ENCODE measurements at places on chromosomes 6 and 20.

DNA sequence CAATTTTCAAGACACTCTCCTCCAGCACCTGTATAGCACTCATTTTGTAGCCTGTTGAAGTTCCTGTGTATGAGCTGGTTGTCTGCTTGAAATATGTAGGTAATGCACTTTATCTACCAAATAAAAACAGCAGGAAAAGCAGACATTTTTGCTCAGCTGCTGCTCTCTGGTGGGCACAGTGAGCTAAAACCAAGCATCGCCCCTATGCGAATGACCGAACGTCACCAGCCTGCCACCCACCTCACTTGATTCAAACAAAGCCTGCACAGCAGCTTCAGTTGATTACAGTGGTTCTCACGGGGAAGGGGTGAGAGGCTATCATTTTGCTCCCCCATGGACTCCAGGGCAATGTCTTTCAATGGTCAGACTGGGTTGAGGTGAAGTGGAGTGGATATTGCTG is 185.7 kb downstream of the SASH1 start:
- peaks cover 10% of the 10 kb centered on the region for H3K4me1 ChIP-seq
- no peak overlapping the region for H3K27ac ChIP-seq
- no peaks in the 10 kb centered on the region for H3K27me3 ChIP-seq
- DNase-seq: peak; percentile 42
- no peaks in the 10 kb centered on the region for H3K36me3 ChIP-seq

DNA sequence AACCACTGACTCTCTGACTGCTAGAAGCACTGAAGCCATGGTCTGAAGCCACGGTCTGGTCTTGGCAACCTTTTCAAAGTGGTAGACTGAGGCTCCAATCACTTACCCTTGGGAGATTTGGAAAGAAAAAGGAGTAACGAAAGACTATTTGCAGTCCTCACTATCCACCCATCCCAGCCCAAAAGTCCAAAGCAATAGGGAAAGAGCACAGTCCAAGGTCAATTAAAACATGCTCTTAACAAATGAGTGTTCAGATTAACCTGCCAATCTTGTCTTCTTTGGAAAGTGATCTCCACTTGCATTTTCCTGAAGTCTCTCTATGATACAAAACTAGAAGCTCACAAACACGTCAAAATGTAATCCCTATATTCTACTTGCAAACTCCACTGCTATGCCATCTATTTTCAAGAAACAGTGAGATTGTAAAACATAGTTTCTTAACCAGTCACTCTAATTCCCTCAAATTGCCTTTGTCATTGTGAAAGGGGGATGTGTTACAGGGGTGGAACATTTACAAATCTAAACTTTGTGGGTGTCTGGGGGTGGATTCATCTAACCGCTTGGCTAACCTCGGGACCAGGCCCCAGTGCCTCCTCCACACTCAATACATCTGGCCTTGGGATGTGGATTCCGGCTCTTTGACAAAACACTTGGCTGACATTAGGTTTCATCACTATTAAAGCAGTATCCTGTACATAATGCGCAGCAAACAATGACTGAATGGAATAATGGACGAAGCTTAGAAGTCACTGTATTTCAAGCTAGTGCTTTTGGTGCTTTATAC is 56.4 kb downstream of the B4GALT5 start:
- H3K27me3 ChIP-seq: no peaks in the 10 kb centered on the region
- peaks cover 53% of the 10 kb centered on the region for H3K4me1 ChIP-seq
- DNase-seq: no peak
- no peak overlapping the region for H3K4me3 ChIP-seq
- no peak overlapping the region for H3K27ac ChIP-seq
- no peaks in the 10 kb centered on the region for H3K36me3 ChIP-seq

DNA sequence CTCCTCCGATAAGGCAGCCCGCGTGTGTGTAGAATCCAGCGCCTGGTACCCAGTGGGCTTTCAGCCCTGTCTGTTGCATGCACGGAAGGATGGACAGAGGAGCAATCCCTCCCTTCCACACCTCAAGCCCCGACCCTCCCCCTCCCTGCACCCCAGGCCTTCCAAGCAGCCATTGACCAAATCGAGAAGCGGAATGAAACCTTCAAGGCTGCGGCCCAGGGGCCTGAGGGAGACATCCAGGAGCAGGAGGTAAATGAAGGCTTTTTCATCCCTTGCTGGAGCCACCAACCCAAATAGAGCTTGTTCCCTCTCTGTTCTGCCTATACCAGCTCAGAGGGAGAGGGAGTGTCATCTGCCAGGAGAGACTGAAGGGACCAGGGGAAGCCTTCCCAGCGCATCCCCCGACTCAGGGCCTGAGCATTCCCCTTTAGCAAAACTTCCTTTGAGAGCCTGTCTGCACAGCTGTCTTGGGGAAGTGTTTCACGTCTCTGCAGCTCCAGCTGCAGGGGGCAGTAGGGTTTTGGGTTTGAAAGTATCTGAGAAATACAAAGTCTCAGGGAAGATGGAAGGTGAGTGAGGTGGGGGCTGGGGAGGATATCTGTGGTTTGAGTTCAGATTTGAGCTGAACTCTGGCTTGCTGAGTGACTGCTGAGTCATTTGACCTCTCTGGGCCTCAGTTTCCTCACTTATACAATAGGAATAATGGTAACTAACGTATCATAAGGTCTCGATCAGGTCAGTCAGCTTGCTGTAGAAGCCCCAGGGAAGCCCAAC is 16.1 kb downstream of the FGD2 start:
- H3K27me3 ChIP-seq: no peaks in the 10 kb centered on the region
- H3K4me1 ChIP-seq: peaks cover 7% of the 10 kb centered on the region
- no peak overlapping the region for H3K27ac ChIP-seq
- peak; percentile 73 for DNase-seq
- H3K36me3 ChIP-seq: no peaks in the 10 kb centered on the region

DNA sequence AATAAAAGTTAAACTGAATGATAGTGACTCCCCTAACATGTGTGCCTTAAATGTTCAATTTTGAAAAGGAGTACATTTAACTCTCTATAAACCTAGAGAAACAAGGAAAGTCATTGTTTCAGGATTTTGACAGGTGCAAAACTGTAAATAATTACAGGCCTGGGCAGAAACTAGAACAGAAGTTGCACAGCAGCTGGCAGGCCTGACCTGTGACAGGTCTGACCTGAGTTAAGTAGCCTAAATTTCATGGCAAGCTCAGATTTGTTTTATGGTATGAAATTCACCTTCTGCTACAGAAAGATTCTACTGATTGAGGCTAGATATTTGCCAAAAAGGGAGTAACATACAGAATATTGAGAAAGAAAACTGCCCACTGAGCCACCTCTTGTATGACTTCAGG is 166.1 kb downstream of the CDKAL1 start:
- no peaks in the 10 kb centered on the region for H3K36me3 ChIP-seq
- no peaks in the 10 kb centered on the region for H3K27me3 ChIP-seq
- DNase-seq: no peak
- no peak overlapping the region for H3K4me3 ChIP-seq
- H3K27ac ChIP-seq: no peak overlapping the region

DNA sequence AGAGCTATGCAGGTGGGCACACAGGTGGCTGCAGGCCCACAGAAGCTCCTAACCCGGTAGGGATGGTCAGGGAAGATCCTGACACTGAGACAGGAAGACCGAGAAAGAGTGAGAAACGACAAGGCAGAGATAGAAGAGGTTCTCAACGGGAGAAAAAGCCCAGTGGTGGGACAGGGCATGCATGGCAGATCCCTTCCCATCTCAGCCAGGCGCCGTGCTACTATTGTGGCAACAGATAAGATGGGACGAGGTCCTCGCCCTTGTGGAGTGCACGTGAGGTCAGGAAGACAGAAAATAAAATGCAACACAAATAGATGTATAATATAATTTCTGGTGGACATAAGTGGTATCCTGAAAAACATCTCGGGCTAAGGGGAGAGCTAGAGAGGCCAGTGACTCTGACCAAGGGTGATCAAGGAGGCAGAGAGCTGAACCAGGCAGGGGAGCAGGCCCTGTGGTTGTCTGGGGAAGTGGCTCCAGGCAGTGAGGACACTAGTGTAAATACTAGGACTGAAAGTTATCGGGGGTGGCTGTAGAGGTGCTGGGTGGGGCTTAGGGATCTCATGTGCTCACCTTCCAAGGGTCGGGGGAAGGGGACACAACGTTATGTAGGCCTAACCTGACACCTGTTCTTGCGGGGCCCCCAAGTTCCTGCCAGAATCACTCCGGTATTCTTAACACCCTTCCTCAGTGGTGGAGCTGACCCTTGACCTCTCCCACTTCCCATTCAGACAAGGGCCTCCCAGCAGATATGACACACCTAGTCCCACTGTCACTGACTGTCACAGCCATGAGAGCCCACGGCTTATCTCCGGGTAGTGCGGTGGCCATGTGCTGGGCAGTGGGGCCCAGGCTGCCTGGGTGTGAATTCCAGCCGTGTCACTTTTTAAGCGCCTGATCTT is 1.0 kb downstream of the SRXN1 start:
- H3K4me1 ChIP-seq: peaks cover 3% of the 10 kb centered on the region
- H3K36me3 ChIP-seq: no peaks in the 10 kb centered on the region
- H3K27me3 ChIP-seq: peaks cover 28% of the 10 kb centered on the region
- peak overlapping the region; percentile 55 for H3K4me3 ChIP-seq
- no peak for DNase-seq
- no peak overlapping the region for H3K27ac ChIP-seq

GRCh38 chr6:108484016-108484415 is 76.7 kb upstream of the FOXO3 start:
- H3K27ac ChIP-seq: no peak overlapping the region
- no peak overlapping the region for H3K4me3 ChIP-seq
- no peaks in the 10 kb centered on the region for H3K36me3 ChIP-seq

DNA sequence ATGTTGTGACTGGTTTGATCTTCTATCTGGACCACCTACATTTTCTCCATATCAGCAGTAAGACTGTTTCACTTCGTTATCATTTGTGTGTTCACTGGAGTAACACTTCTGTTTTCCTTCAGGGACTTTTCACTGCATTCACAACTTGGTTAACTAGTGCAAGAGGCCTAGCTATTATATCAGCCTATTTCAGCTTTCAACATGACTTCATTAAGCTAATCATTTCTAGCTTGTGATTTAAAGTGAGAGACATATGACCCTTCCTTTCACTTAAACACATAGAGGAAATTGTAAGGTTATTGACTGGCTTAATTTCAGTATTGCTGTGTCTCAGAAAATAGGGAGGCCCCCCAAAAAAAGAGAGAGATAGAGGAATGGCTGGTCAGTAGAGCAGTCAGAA is 622.8 kb upstream of the NRSN1 start:
- H3K27ac ChIP-seq: no peak overlapping the region
- DNase-seq: no peak
- H3K36me3 ChIP-seq: no peaks in the 10 kb centered on the region
- H3K4me1 ChIP-seq: no peaks in the 10 kb centered on the region

GRCh38 chr6:138514860-138515540 is 15.7 kb upstream of the NHSL1 start:
- peak; percentile 11 for DNase-seq
- no peak overlapping the region for H3K4me3 ChIP-seq

DNA sequence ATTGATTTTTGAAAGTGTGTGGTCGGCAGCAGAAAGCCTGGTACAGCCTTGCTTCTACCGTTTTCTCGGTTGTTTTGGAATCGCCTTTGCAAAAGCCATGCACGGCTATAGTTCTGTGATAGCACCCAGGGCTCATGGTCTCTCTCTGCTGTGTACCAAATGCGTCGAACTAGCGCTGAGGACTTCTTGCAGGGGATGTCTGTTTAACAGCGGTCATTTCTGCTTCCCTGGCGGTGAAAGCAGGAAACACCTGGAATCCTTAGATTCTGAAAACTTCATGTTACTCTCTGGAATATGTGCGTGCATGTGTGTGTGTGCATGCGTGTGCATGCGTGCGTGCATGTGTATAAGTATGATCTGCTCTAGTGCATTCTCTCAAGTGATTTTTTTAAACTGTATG is 26.1 kb upstream of the GCNT2 start:
- H3K36me3 ChIP-seq: no peaks in the 10 kb centered on the region
- DNase-seq: no peak
- no peak overlapping the region for H3K4me3 ChIP-seq

- H3K36me3 ChIP-seq: no peaks in the 10 kb centered on the region
- no peaks in the 10 kb centered on the region for H3K27me3 ChIP-seq
- no peak for DNase-seq
- H3K4me1 ChIP-seq: peaks cover 13% of the 10 kb centered on the region
- peak overlapping the region; percentile 70 for H3K27ac ChIP-seq
Observed at GRCh38 chr20:3925899-3926638, 36.9 kb downstream of the PANK2 start.

- H3K4me3 ChIP-seq: no peak overlapping the region
- H3K4me1 ChIP-seq: peaks cover 33% of the 10 kb centered on the region
- peaks cover 11% of the 10 kb centered on the region for H3K36me3 ChIP-seq
- peak overlapping the region; percentile 71 for H3K27ac ChIP-seq
- H3K27me3 ChIP-seq: no peaks in the 10 kb centered on the region
Observed at GRCh38 chr6:105024803-105025202, 67.9 kb downstream of the LIN28B start.

GRCh38 chr6:20159781-20160540 is 52.3 kb downstream of the MBOAT1 start:
- H3K36me3 ChIP-seq: no peaks in the 10 kb centered on the region
- DNase-seq: no peak
- no peak overlapping the region for H3K4me3 ChIP-seq

- no peak overlapping the region for H3K27ac ChIP-seq
- no peaks in the 10 kb centered on the region for H3K27me3 ChIP-seq
- peak; percentile 24 for DNase-seq
- H3K4me3 ChIP-seq: no peak overlapping the region
Observed at GRCh38 chr6:104325341-104326172, 534.2 kb downstream of the HACE1 start.

GRCh38 chr20:57570920-57571319 is 10.0 kb downstream of the PCK1 start:
- no peak overlapping the region for H3K4me3 ChIP-seq
- no peaks in the 10 kb centered on the region for H3K36me3 ChIP-seq
- H3K27ac ChIP-seq: no peak overlapping the region
- no peak for DNase-seq
- H3K27me3 ChIP-seq: no peaks in the 10 kb centered on the region

DNA sequence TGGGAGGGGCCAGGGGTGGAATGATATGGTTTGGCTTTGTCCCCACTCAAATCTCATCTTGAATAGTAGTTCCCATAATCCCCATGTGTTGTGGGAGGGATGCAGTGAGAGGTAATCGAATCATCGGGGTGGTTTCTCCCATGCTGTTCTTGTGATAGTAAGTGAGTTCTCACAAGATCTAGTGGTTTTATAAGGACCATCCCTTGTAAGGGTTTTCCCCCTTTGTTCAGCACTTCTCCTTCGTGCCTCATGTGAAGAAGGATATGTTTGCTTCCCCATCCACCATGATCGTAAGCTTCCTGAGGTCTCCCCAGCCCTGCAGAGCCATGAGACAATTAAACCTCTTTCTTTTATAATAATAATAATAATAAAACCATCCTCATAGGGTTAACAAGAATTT is 88.8 kb upstream of the PRND start:
- H3K36me3 ChIP-seq: no peaks in the 10 kb centered on the region
- H3K4me1 ChIP-seq: no peaks in the 10 kb centered on the region
- H3K27ac ChIP-seq: no peak overlapping the region
- H3K4me3 ChIP-seq: no peak overlapping the region

DNA sequence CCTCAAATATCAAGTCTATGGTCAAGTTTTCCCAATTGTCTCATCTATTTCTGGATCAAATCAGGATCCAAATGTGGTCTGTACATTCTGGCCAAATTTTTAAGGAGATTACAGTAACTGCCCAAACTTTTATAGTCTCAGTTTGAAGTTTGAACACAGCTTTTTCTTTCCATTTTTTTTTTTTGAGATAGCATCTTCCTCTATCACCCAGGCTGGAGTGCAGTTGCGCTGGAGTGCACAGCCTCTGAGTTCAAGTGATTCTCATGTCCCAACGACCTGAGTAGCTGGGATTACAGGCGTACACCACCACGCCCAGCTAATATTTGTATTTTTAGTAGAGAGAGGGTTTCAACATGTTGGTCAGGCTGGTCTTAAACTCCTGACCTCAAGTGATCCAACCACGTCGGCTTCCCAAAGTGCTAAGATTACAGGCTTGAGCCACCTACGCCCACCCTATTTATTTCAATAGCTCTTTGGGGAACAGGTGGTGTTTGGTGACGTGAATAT is 84.9 kb upstream of the CARMIL1 start:
- H3K4me3 ChIP-seq: no peak overlapping the region
- no peak for DNase-seq
- no peaks in the 10 kb centered on the region for H3K27me3 ChIP-seq
- H3K36me3 ChIP-seq: no peaks in the 10 kb centered on the region
- no peak overlapping the region for H3K27ac ChIP-seq
